ENCODE measurements at places on chromosomes 12 and 14. TPM values are rescaled to one million over a fixed set of nuclear protein-coding genes. Genes with fewer than 3 reads are reported as not detected.
A peak's percentile ranks its signal among the peaks of the same experiment; 100 is the strongest.

Gene NKX2-1
- total RNA-seq: not detected

- DNase-seq: no peak
Observed at GRCh38 chr14:71243697-71244096, 336.4 kb downstream of the PCNX1 start.

Gene PLEKHG7
- total RNA-seq: not detected

DNA sequence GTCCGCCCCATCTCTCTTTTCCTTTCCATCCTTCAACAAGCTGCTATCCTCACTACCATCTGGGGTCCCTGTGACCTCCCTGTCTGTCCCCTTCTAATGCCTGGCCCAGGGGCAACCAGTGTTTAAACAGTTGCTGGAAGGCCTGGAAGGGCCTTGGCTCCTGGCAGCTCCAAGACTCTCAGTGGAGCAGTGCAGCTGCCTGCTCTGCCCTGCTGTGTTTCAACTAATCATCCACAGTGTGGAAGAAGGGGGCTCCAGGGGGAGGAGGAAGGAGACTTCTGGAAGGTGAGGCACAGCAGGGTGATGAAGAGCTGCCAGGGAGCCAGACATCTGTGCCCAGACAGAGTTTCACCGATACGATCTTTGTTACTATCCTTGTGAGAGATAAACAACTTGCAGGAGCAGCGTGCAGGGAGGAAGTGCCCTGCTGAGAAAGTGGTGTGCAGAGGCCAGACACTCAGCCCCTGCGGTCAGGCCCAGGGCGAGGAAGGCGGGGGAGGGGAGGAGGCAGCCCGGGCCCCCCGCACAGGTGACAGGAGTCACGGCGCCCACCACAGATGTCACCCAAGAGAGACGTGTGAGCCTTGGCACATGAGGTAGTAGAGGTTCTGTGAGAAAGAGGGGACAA is 1061.8 kb downstream of the BCL11B start:
- no peak for DNase-seq

DNA sequence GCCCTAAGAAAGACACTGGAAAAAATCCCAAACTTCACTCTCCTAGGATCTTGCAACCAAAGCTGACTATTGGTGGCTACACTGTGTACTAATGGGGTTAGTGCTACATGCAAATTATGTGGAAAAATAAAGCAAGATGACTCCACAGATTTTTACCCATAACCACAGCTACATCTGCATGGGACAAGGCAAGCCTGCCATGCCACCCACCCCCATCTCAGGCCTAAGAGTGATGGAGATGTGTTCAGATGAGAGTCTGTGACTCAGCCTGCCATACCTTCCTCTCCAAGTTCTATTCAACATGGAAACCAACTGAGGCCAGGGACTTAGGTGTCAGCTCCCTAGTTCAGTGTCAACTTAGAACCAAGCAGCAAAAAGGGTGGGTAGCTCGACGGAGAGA is 206.2 kb downstream of the PELI2 start:
- DNase-seq: no peak

DNA sequence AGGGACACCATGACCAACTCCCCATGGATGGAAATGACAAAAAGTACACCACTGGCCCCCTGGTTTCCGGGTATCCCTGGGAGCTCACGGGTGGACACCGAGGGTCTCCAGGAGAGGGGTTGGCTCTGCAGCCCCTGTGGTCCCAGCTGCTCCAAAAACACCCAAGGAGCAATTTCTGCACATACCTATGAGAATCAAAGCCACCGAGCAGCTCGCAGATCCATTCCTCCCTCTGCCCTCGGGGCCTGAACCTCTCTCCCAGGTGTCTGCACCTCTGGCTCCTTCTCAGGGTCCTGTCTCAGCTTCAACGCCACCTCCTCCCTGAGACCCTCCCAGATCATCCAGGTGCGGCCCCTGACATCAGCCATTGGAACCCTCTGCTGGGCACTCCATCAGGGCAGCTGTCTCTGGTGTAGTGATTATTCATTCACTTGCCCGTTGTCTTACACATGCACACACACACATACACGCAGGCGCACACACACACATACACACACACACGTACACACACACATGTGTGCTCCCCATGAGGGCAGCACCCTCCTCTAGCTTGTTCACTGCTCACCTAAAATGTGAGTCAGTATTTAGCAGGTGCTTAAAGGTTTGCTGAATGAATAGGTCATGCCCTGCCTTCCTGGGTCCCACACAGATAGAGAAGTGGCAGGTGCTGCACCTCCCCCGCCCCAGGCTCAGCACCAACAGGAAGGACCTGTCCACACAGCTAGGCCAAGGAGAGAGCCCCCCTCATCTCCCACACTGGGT is 5.9 kb downstream of the RIMBP2 start:
- no peak for DNase-seq

GRCh38 chr14:61706096-61706690 is 10.9 kb downstream of the HIF1A start:
- no peak for DNase-seq

Gene RERGL
- not detected for total RNA-seq

DNA sequence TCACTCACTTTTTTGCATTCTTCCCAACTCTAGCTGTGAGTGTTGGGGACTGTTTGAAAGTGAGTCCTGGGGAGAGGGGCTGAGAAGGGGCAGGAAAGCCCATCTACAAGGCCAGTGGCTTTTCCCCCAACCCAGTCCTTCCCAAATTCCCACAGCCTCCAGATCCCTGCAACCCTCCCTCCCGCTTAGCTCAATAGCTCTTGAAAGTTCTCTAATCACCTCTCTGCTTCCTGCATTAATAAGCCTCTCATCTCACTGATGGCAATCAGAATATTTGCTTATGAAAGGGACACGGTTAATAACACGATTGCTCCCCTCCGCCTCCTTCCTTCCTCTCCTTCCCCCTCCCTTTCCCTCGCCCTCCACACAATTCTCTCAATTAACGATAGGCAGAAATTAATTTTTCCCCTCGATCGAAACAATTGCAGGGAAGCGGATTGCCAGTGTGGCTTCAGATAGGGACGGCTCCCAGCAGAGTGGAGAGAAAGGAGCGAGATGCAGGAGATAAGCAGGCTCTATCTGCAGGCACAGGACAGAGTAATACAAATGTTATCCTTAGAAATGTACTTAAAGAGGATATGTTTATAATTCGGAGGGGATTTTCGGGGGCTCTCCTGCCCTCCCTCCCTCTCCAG is 15.1 kb upstream of the GPATCH2L start:
- no peak for DNase-seq

GRCh38 chr12:29350080-29350479 is 30.9 kb downstream of the ERGIC2 start:
- DNase-seq: peak; percentile 55

- DNase-seq: peak; percentile 39
Observed at GRCh38 chr12:50314636-50315312, 31.5 kb upstream of the LIMA1 start.
